Fibroblast of upper back skin (primary cell): ENCODE measurements at places on chromosomes 2 and 18.

GRCh38 chr2:145906354-145906753 lies 1386.4 kb upstream of the ZEB2 start:
- DNase-seq, result peak; percentile 19

GRCh38 chr2:207847807-207848544 lies 78.3 kb upstream of the FZD5 start:
- peak; percentile 45 for DNase-seq

DNA sequence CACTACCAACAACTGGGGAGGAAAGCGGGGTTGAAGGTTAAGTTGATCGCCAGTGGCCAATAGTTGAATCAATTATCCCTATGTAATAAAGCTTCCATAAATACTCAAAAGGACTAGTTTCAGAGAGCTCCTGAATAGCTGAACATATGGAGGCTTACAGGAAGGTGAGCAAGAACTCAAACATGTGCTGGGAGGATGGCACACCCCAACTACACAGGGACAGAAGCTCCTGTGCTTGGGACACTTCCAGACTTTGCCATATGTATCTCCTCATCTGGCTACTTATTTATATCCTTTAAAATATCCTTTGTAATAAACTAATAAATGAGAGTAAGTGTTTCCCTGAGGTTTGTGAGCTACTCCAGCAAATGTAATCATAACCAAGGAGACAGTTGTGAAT lies 115.7 kb downstream of the HNMT start:
- DNase-seq, result no peak

DNA sequence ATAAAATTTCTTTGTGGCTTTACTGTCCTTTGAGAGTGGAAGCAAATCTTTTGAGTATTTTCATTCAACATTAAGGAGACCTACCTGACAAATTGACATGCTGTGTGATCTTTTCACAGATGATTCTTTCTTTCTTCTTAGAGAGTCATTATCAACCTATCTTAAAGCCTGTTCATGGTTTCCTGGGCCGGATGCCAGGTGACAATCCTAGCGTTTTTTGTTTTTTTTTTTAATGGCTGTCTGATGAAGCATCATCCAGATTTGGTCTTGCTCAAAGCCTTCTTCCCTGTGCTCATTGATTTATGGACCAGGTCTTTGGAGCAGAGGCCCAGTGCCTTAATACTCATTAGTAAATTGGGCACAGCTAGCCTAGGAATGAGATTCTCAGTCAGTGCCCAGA lies 9.8 kb upstream of the MGAT5 start:
- peak; percentile 71 for DNase-seq

GRCh38 chr2:223729781-223730180 lies 107.6 kb downstream of the AP1S3 start:
- DNase-seq, result peak; percentile 71

GRCh38 chr18:40976050-40976449 lies 979.0 kb upstream of the PIK3C3 start:
- no peak for DNase-seq

GRCh38 chr18:78831603-78832002 lies 148.0 kb upstream of the SALL3 start:
- DNase-seq, result no peak

DNA sequence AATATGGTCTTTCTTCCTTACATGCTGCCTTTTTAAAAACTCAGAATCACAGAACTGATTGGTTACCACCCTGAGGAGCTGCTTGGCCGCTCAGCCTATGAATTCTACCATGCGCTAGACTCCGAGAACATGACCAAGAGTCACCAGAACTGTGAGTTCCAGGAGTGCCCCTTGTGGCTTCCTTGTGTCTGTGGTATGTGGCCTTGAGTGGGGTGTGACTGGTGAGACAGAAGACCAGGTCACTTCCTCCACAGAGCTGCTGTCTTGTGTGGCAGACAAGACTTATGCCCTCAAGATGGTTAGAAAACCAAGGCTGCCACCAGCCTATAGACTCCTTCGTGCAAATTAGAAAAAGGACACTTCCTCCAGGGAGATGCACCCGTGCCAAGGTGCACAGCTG lies 72.6 kb downstream of the EPAS1 start:
- DNase-seq, result no peak

DNA sequence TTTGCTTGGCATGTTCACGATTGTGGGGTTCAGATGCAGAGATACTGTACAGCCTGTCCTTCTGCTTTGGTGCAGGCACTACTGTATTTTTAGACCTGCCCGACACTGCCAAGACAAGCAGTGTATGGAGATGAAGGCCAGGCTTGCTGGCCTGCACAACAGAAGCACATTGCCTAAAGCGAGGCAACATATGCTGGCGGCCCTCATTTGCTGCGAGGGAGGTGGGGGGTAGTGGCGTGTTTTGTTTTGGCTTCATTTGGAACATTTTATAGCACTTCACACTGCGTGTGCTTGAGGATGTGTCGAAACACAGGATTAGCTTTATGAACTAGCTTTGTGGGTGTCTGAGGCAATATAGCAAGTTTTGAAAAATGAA lies 27.0 kb downstream of the TMEM182 start:
- DNase-seq, result no peak

DNA sequence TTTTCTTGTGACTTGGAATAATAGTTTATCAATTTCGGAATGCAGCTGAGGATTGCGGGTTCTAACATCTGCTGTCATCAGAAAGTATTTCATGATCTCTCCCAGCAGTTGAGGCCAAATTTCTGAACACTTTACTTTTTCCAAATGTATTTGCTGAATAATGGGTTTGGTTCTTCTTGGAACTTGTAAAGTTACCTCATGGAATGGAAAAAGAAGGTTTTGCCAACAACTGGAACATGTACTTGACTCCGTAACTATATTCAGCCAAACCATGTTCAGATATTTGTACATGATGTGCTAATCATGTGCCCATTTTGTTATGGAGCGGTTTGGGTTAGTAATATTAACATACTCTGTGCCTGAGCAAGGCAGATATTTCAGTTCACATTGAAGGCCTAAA lies 119.6 kb downstream of the LCLAT1 start:
- DNase-seq, result peak; percentile 67

DNA sequence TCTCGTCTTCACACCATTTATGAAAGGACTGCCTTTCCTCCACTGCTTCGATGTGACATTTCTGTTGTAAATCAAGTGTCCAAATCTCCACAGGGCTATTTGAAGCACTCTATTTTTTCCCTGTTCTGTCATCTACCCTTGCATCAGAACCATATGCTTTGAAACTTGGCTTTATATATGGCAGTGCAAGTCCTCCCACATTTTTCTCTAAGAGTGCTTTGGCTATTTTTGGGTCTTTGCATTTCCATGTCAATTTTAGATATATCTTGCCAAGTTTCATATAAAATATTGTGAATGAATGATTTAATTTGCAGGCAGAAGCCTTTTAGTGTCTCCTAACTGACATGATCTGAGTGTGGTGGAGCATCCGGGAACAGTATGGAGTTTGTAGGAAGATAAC lies 37.8 kb upstream of the CBLN2 start:
- DNase-seq, result no peak

- DNase-seq, result no peak
Observed at GRCh38 chr2:41910126-41910525, 137.7 kb upstream of the PKDCC start.

- peak; percentile 93 for DNase-seq
Observed at GRCh38 chr18:59814891-59815290, 84.9 kb upstream of the PMAIP1 start.

DNA sequence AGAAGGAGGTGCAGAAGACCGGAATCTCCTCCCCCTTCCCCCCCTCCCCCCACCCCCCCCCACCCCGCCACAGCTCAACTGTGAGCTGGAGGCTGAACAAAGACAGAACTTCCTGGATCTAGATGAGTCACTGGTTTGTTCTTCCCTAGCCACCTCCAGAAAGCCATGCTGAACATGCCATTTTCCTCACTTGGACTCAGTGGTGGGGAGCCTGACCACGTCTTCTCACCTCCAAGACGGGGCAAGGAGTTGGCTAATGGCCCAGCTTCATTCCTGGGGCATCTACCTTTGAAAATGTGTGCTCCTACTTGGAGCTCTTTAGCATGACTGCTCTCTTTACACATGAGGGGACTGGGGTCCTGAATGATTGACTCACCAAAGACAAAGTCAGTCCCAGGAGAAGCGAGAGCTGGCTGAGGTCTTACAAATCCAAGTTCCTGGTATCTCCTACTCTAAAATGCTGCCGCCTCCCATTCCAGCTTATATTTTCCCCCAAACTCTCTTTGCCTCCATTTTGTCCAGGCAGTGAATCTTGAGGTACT lies 22.6 kb upstream of the FZD5 start:
- DNase-seq, result peak; percentile 78

DNA sequence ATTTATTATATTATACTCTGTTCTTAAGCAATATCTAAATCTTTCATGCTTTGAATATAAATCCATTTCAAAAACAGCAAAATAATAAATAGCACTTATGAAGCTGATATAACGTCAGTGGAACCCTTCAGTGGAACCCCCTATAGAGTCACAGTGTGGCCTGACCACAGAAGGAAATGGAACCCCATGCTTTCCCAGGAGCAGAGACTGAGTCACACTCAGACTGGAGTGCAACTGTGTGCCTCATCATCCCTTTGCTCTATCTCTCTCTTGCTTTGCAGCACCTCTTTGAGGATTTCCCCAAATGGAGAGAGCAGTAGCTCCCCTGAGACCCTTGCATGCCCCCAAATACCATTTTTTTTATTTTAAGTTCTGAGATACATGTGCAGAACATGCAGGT lies 13.1 kb downstream of the NXPH2 start:
- DNase-seq, result no peak

GRCh38 chr18:70337139-70337972 lies 48.5 kb downstream of the SOCS6 start:
- peak; percentile 86 for DNase-seq
